ENCODE measurements at places on chromosomes 13 and 19.

DNA sequence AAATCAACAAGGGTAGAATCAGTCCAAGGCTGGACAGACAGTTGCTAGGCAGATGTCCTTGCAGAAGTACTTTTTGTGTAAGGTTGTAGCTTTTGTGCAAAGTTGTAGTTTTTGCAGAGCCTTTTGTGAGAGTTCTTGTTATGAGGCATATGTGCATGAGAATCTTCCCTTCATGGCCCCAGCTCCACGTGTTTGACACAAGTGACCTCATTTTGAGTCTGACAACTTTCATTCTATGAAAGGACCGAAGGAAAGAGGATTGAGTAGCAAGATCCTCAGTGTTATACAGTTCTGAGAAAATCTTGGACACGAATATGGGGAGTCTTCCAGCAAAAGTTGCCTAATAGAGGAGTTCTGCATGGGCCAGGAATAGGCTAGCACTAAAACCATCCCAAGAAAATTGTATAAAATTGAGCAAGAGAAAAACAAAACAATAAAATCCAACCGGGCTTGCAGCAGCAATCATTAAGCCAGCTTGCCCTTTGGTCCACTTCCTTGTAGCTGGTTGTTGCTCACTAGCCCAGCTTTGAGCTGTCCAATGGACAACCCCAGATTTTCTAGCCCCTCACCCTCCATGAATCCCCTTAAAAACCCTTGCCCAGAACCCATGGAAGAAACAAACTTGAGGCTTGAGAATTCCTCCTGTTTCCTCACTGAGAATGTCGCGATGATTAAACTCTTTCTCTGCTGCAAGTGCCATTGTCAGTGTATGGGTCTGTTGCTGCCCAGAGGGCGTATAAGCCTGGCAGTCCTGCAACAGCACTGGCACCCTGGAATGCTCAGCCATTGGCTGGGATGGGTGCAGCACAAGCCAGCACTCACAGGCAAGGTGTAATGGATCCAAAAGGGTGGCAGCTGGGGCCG, 6.5 kb downstream of the EPSTI1 start:
- H3K4me1 ChIP-seq = peaks cover 40% of the 10 kb centered on the region
- DNase-seq = no peak
- H3K4me3 ChIP-seq = no peak overlapping the region
- H3K36me3 ChIP-seq = peaks cover 47% of the 10 kb centered on the region
- no peaks in the 10 kb centered on the region for H3K27me3 ChIP-seq

GRCh38 chr13:99671746-99672145, 170.5 kb downstream of the TM9SF2 start:
- H3K27ac ChIP-seq = no peak overlapping the region
- peaks cover 27% of the 10 kb centered on the region for H3K27me3 ChIP-seq
- no peaks in the 10 kb centered on the region for H3K36me3 ChIP-seq
- DNase-seq = no peak

DNA sequence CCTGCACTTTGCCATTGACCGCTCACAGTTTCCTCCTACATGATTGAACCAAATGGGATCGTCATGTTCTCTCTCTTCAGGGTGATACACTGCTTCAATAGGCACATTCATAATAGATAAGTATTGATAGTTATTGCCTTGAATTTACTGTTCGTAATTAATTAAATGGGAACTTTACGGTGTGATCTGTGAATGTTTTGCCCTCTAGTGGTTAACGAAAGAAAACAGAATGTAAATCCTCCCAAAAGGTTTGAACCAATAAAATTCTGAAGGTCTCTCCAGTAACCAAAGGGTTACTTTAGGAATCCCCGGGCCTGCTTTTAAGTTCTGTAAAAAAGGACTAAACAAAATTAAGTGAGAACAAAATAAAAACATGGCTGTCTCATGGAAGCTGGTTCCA, 389.3 kb downstream of the DACH1 start:
- H3K36me3 ChIP-seq = no peaks in the 10 kb centered on the region
- H3K4me3 ChIP-seq = no peak overlapping the region
- H3K27ac ChIP-seq = no peak overlapping the region
- H3K4me1 ChIP-seq = no peaks in the 10 kb centered on the region
- H3K27me3 ChIP-seq = no peaks in the 10 kb centered on the region

DNA sequence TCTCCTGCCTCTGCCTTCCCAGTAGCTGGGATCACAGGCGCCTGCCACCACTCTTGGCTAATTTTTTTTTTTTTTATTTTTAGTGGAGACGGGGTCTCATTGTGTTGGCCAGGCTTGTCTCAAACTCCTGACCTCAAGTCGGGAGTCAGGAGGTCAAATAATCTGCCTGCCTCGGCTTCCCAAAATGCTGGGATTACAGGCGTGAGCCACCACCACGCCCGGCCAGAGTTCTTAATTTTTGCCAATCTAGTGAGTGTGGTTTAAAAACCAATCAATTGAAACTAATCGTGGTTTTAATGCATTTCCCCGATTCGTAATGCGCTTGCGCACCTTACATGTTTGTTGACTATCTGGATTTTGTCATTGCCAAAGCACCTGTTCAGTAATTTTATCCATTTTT, 37.0 kb downstream of the SKA3 start:
- peaks cover 18% of the 10 kb centered on the region for H3K4me1 ChIP-seq
- H3K27me3 ChIP-seq = peaks cover 6% of the 10 kb centered on the region
- H3K4me3 ChIP-seq = peak overlapping the region; percentile 97
- H3K27ac ChIP-seq = peak overlapping the region; percentile 97

GRCh38 chr19:48362716-48363499, 832 bp downstream of the TMEM143 start:
- H3K27ac ChIP-seq = peak overlapping the region; percentile 94
- H3K36me3 ChIP-seq = peaks cover 5% of the 10 kb centered on the region
- H3K4me3 ChIP-seq = peak overlapping the region; percentile 85
- H3K4me1 ChIP-seq = peaks cover 21% of the 10 kb centered on the region

DNA sequence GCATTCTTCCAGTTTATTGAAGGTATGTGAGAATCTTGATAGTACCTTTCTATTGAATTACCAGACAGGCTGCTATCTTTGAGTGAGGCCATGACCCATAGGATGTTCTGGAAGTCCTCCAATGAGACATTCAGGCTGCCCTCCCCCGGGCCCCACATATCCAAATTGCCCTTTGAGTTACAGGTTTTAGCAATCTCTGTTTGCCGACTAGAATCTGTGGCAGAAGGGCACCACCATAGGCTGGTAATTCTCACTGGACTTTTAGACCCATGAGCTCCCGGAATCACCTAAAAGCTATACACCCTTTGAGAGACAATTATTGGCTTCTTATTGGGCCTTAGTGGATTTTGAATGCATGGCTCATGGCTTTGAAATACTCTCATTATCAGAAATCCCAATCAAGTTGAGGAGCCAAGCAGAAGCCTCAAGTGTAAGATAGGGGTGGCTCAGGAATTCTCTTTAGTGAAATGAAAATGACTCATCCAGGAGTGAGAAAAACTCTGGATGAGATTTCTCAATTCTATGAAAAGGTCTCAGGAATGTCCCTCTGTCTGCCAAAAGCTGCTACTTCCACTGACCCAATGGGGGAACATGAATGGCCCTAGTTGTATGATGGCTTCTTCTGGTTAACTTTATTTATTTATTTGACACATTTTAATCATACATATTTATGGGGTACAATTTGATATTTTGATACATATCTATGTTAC, 172.1 kb upstream of the CSNK1A1L start:
- no peak overlapping the region for H3K27ac ChIP-seq
- no peak overlapping the region for H3K4me3 ChIP-seq
- no peak for DNase-seq

DNA sequence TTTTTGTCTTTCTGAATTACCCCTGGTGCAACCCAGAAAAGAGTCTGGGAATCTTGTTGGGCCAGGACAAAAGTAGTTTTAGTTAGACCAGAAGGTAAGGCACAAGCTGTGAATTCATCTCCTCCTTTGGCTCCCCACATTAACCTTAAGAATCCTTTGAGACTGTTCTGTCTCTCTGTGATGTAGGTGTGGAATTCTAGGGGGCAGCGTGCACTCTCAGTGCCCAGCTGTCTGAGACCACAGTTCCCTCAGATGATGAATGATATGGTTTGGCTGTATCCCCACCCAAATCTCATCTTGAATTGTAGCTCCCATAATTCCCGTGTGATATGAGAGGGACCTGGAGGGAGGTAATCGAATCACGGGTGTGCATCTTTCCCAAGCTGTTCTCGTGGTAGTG, 43.9 kb downstream of the ZNF506 start:
- peak overlapping the region; percentile 97 for H3K4me3 ChIP-seq
- H3K4me1 ChIP-seq = peaks cover 16% of the 10 kb centered on the region
- H3K27ac ChIP-seq = no peak overlapping the region
- no peak for DNase-seq

GRCh38 chr19:54400913-54401312, 14.4 kb upstream of the TTYH1 start:
- no peak overlapping the region for H3K4me3 ChIP-seq
- H3K27me3 ChIP-seq = no peaks in the 10 kb centered on the region
- no peaks in the 10 kb centered on the region for H3K36me3 ChIP-seq
- no peaks in the 10 kb centered on the region for H3K4me1 ChIP-seq
- no peak overlapping the region for H3K27ac ChIP-seq
- no peak for DNase-seq

- no peak overlapping the region for H3K4me3 ChIP-seq
- H3K27ac ChIP-seq = no peak overlapping the region
- no peak for DNase-seq
- H3K27me3 ChIP-seq = no peaks in the 10 kb centered on the region
- peaks cover 21% of the 10 kb centered on the region for H3K4me1 ChIP-seq
Observed at GRCh38 chr13:30133996-30134395, 173.4 kb downstream of the KATNAL1 start.

DNA sequence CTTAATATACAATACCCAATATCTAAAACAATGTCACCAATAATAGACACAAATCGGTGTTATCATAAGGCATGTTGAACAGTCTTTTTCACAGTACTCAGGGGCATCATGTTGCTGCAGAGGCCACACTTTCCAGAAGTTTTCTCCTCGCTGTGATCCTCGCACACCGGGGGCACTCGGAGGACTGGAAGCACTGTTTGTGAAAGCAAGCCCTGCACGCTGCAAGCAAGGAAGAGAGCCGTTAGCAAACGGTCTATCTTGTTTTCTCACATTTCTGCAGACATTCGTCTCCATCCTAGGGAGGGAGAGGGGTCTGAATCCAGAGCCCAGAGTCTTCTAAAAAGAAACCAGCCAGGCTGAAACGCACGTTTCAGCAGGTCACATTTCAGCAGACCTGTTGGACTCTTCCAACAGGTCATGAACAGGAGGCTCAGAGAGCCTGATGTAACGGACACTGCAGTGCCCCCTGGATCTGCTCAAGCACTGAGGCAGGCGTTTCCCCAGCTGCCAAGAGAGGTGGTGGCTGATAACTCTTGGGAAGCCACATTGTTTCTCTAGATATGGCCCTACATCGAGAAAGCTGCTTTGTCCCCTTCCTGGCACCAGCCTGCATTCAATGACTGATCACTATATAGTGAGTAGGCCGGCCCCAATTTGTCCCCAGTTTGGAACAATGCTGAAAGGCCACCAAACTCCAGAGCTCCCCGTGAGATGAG, 43.6 kb downstream of the RUBCNL start:
- H3K27ac ChIP-seq = no peak overlapping the region
- no peak overlapping the region for H3K4me3 ChIP-seq
- no peak for DNase-seq
- no peaks in the 10 kb centered on the region for H3K27me3 ChIP-seq
- peaks cover 20% of the 10 kb centered on the region for H3K4me1 ChIP-seq

GRCh38 chr13:28301839-28302238, 163.5 kb downstream of the PAN3 start:
- no peak overlapping the region for H3K4me3 ChIP-seq
- no peaks in the 10 kb centered on the region for H3K36me3 ChIP-seq
- DNase-seq = no peak

- peaks cover 11% of the 10 kb centered on the region for H3K36me3 ChIP-seq
- no peaks in the 10 kb centered on the region for H3K27me3 ChIP-seq
- H3K27ac ChIP-seq = peak overlapping the region; percentile 99
- H3K4me3 ChIP-seq = peak overlapping the region; percentile 91
- DNase-seq = peak; percentile 74
Observed at GRCh38 chr13:75326173-75327134, 155.5 kb downstream of the TBC1D4 start.

- no peaks in the 10 kb centered on the region for H3K4me1 ChIP-seq
- H3K27ac ChIP-seq = no peak overlapping the region
- H3K4me3 ChIP-seq = no peak overlapping the region
- no peak for DNase-seq
Observed at GRCh38 chr19:8113017-8113416, 36.4 kb downstream of the FBN3 start.

DNA sequence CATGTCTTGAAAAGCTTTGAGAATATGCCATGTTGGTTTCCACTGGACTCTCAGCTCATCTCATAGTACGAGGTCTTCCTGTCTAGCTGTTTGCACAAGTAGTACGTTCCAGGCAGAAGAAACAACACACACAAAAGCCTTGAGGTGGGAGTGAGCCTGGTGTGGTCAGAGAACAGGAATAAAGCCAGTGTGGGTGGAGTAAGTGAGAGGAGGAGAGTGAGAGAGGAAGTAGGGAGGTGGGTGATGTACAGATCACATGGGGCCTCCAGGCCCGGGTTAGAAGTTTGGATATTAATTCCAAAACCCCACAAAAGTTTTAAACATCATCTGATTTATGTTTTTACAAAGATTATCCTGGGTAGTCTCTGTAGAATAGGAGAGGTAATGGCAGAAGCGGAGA, 230.6 kb downstream of the MTUS2 start:
- DNase-seq = no peak
- H3K4me1 ChIP-seq = no peaks in the 10 kb centered on the region
- no peaks in the 10 kb centered on the region for H3K27me3 ChIP-seq
- no peak overlapping the region for H3K27ac ChIP-seq
- H3K4me3 ChIP-seq = no peak overlapping the region

- H3K4me1 ChIP-seq = peaks cover 12% of the 10 kb centered on the region
- peak overlapping the region; percentile 98 for H3K4me3 ChIP-seq
Observed at GRCh38 chr19:43574424-43575155, 737 bp downstream of the XRCC1 start.

DNA sequence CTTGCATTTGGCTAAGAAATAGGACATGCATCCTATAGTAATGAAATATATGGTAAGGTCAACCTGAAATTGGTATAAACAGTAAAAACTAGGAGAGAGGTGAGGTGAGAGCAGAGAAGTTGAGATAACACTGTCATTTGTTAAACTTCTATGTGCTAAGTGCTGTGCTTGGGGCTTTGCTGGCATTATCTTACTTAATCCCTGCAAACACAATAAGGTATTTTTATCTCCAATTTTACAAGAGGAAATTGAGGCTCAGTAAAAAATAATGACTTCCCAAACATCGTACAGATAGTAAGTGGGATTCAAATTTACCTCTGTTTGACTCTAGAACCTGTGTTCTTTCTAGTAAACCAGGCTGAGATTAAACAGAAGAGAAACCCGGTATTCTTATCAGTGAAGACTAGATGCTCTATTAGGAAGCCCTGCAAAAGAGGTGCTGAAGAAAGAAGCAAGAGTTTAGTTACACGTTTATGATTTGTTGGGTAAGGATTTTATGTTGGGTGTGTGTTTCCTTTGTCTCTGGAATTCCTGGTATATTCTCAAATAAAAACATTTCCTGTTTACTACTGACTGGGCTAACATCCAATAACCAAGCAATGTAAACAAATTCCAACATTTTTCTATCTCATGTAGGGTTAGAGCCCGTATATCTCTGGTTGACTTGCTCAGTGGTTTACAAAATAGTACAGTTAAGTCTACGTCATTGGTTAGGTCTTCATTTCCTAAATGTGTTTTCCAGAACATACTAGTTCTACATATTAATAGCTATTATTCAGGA, 137.3 kb upstream of the FNDC3A start:
- DNase-seq = no peak
- H3K27me3 ChIP-seq = peaks cover 19% of the 10 kb centered on the region
- H3K36me3 ChIP-seq = no peaks in the 10 kb centered on the region
- no peak overlapping the region for H3K27ac ChIP-seq
- H3K4me1 ChIP-seq = no peaks in the 10 kb centered on the region
- H3K4me3 ChIP-seq = no peak overlapping the region

- H3K27me3 ChIP-seq = peaks cover 20% of the 10 kb centered on the region
- no peak overlapping the region for H3K4me3 ChIP-seq
- DNase-seq = no peak
- H3K36me3 ChIP-seq = no peaks in the 10 kb centered on the region
- H3K4me1 ChIP-seq = no peaks in the 10 kb centered on the region
Observed at GRCh38 chr13:26749285-26749684, 11.3 kb downstream of the GPR12 start.
